Cerebellar cortex (tissue), 1 donor: ENCODE measurements at places on chromosomes 1 and 21.

DNA sequence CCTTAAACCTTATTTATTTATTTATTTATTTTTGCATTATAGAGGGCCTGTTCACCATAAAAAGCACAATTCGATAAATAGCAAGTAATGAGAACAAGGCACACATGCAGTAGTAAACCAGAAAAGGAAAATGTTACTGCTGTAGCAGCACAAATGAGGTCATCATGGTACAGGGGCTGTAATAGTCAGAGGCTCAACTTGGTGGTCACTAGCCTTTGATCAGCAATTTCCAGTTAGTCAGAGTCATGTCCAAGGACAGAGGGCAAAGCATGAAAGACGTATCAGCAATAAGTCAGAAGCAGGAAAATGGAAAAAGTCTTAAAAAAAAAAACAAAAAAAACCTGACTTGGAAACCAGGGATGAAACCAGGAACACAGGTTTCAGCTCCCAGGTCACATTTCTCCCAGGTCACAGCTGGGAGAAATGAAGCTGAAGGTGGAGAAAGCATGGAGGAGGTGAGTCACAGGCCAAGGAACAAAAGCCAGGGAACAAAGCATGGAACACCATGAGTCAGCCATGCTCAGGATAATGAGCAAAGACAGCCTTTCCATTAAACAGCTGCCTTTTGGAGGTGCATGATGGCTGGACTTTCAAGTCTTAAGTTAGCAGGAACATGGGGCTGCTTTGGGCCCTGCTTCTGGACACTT, 556.3 kb downstream of the LTN1 start:
- no peak for DNase-seq

DNA sequence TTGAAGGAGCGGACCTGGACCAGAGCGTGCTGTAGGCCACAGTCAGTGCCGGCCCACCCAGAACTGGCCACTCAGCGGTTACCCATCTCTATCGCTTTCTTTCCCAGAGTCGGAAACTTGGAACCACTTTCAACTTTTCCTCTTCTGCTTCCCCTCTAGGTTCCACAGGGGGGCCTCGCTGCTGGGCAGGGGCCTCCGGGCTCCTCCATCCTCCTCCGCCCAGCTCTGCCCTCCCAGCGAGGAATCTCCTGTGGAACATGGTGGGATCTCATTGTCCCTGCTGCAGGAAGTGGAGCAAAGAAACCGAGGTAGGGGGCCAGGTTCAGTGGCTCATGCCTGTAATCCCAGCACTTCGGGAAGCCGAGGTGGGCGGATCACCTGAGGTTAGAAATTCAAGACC, 139.2 kb downstream of the ETS2 start:
- DNase-seq = no peak

GRCh38 chr1:208634346-208635140, 390.4 kb upstream of the PLXNA2 start:
- no peak for DNase-seq

DNA sequence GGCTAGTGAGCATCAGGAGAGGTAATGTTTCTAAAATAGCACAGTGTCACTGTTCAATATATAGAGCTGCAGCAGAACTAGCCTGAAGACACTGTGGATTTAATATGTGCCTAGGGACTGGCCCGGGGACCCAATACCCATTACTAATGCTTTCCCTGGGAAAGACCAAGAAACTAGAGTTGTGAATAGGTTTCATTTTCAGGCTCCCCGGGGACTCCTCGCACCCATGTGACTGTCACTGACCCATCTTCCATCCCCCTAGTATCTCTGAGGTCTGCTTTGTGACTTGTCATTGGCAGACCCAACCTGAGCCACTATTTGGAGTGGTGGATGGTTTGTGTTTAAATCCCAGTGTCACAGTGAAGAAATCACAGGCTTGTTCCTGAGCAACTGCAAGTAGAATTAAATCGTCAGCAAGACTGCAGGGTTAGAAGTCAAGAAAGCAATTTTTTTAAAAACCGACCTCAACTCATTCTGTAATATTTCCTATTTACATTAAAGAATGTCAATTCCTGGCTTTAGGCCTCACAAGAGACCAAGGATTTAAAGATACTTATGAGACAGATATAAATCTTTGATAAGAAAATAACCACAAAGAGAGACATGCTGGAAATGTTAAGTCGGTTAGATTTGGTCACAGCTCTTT, 130.0 kb upstream of the TNR start:
- no peak for DNase-seq

DNA sequence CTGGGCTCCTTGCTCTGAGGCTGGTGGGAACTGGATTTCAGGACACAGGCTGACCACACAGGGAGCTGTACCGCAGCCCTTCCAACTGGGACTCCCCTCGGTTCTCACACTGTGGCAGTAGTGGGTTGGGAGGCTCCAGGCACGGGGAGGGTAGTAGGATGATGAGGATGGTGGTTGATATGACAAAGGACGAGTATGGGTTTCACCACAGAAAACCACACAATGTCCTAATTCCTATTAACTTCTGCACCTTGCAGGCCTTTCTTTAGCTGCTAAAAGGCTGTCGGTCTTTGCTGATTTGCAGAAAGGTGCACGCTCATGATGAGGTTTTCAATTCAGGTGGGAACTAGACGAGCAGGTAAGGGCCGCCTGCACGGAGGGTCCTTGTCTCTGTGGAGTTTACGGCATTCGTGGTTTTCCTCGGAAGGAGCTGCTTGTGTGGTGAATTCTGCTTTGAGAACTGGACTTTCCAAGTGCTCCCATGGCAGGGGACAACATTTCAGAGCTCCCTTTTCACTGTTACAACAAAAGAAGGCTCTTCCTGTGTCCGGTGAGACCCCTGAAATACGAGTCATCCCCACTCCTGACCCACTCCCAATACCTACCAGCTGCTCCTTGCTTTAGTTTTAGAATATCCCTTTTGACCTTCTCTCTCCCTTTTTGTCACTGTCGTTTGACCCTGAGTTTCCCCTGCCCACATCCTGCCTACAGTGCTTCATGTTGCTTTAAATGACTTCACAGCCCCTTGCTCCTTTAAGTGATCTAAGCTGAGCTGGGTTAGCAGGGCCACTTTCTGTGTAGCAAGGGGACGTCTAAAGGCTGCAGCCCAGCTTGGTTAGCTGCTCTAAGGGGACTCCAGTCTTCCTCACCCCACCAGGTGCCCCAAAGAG, 125.1 kb downstream of the MRPS6 start:
- no peak for DNase-seq

GRCh38 chr21:27134516-27134915, 167.6 kb upstream of the ADAMTS5 start:
- DNase-seq = peak; percentile 77

DNA sequence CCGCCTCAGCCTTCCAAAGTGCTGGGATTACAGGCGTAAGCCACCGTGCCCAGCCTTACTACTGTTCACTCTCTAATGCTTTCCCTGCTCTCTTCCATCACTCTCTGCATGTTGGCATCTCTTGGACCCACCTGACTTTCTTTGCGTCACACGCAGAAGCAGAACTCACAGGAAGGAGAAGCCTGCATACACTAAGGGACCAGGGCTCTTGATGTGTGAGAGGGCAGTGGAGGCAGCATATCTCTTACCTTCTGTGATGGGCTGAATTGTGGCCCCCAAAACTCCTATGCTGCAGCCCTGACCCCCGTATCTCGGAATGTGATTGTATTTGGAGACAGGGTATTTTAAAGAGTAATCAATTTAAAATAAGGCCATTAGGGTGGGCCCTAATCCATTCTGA, 26.7 kb upstream of the SLAMF9 start:
- no peak for DNase-seq

- peak; percentile 61 for DNase-seq
Observed at GRCh38 chr1:223364685-223365382, 858 bp upstream of the SUSD4 start.

- DNase-seq = no peak
Observed at GRCh38 chr1:36771240-36771639, 263.1 kb downstream of the GRIK3 start.

GRCh38 chr1:6097824-6098223, 52.1 kb downstream of the KCNAB2 start:
- no peak for DNase-seq

GRCh38 chr1:32215629-32216480, 6.3 kb downstream of the TMEM234 start:
- peak; percentile 64 for DNase-seq

DNA sequence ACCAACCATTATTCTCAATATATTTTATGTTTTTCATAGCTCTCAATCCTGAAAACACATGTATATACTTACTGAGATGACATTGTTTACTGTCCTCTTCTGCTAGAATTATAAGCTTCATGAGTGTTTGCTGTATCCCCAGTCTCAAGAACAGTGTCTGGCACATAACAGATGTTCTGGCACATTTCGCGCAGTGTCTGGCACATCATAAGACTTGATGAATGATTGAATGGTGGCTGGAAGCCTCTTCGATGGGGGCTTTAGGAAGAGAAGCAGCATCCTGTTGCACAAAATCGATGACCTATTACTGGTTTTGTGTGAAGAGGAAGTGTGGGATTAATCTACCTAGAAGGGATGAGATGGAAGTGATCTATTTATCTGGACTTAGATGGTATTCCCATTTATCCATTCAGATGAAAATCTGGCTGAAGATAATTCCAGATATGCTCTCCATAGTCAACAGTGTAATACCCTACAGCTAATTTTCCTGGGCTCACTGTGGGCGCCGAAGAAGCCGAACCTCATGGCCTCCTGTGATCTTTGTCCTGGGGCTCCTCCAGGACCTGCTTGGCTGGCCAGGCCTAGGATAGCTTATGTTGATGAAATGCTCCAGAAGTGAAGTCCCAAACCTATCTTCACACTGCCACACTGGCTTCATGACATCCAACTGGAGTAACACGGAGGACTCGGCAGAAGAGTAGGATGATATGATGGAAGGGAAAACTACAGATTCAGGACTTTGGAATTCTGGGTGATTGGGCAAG, 26.5 kb downstream of the CD34 start:
- DNase-seq = no peak

GRCh38 chr1:205584732-205585131, 47.1 kb downstream of the ELK4 start:
- DNase-seq = no peak

DNA sequence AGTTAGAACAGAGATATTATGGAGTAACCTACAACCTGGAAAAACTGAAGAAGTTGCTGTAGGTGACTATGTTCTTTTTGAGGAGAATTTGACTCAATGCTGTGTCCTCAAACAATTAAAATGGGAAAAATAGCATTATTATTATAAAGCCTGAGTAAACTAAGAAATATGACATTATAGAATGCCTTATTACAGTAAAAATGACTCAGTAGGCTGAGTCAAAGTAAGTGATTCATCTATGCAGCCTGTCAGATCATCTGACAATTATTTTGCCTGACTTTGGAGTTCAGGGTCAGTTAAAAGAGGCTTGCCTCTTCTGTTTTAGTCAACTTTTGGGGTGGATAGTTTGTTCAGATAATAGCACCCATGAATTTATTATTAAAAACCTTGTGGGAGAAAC, 150.8 kb upstream of the PTGFR start:
- DNase-seq = no peak

- no peak for DNase-seq
Observed at GRCh38 chr21:41361786-41362604, at the start of gene MX2. TSS of gene MX2 (plus strand) at chr21:41362027. CDS start at chr21:41376907, 14,880 bp downstream.

GRCh38 chr1:21032741-21033140, 144.0 kb downstream of the EIF4G3 start:
- DNase-seq = no peak

DNA sequence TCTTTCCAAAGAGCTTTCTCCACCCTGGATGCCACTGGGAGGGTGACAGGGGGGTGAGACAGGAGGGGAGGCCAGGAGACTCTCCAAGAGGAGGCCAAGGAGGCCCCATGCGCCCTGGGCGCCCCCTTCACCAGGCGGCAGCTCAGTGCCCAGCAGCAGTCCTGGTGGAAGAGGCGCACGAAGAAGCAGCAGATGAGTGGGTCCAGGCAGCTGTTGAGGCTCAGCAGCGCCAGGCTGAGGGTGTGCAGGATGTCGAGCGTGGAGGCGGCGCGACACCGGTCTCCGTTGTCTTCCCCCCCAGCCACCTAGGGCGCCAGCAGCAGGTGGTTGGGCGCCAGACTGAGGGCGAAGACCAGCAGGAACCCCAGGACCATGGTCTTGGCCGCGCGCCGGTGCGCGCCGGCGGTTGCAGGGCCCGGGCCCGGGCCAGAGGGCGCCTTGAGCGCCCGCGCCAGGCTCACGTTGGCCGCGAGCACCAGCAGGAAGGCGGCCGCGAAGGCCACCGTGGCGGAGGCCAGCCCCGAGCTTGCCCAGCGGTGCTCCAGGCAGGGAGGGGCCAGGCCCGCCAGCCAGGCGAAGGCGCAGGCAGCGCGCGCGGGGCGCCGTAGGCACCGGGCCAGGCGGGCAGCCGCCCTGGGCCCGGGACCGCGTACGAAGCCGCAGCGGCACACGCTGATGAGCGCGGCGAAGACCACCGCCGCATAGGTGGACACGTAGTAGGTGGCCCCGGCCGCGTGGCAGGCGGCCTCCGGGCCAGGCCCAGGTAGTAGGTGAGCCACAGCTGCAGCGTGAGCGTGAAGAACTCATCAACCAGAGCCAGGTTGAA, 8.6 kb downstream of the TMEM35B start:
- no peak for DNase-seq

GRCh38 chr1:234206651-234207284, 166.5 kb upstream of the COA6 start:
- peak; percentile 29 for DNase-seq

GRCh38 chr21:33947451-33948095, 32.0 kb upstream of the ATP5PO start:
- DNase-seq = peak; percentile 94

GRCh38 chr1:60989749-60990713, 92.3 kb upstream of the NFIA start:
- DNase-seq = no peak

- no peak for DNase-seq
Observed at GRCh38 chr1:242525360-242525722, 844 bp upstream of the PLD5 start.

DNA sequence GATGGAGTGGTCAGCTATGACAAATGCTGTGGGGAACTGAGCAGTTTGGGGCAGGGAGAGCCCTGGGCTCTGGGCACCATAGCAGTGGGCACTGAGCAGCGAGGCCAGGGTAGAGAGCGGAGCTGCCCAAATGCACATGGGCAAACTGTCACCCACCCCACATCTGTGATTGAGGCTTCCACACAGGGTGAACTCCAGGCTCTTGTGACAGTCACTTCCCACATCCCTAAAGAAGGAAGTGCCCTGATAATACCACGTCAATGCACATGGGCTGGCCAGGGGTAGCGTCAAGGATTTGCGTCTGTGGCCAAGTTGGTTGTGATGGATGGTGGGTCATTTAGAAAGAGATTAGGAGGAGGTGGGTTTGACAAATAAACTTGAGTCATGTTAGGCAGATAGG, 2.6 kb upstream of the GUCA2B start:
- no peak for DNase-seq

GRCh38 chr1:145887631-145888030, 2.0 kb upstream of the ANKRD35 start:
- no peak for DNase-seq

DNA sequence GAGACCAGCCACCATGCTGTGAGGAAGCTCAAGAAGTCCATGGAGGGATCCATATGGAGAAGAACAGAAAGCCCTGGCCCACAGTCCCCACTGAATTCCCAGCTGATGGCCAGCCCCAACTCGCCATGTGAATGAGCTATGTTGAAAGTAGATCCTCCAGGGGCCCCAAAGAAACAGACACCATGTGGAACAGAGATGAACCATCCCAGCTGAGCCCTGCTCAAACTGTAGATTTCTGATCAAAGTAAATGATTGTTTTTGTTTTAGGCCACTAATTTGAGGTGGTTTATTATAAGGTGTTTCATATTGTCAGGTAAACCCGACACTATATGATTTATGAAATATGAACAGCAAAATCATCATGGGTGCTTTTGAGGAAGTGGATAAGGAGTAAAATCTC, 32.8 kb downstream of the SYT2 start:
- no peak for DNase-seq
